Head of caudate nucleus (tissue), 42 donors: ENCODE measurements at places on chromosomes 6 and 20.

DNA sequence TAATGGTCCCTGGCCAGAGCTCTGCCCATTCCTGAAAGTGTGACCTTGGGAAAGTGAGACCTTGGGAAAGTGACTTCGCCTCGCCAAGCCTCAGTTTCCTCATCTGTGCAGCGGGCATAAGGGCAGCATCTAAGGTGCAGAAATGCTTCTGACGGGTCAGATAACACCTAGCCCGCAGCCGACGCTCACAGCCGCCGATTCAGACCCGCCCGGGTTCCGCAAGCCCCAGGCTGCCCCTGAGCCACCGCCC lies 486 bp downstream of the FKBP1A start:
- no peak for DNase-seq

DNA sequence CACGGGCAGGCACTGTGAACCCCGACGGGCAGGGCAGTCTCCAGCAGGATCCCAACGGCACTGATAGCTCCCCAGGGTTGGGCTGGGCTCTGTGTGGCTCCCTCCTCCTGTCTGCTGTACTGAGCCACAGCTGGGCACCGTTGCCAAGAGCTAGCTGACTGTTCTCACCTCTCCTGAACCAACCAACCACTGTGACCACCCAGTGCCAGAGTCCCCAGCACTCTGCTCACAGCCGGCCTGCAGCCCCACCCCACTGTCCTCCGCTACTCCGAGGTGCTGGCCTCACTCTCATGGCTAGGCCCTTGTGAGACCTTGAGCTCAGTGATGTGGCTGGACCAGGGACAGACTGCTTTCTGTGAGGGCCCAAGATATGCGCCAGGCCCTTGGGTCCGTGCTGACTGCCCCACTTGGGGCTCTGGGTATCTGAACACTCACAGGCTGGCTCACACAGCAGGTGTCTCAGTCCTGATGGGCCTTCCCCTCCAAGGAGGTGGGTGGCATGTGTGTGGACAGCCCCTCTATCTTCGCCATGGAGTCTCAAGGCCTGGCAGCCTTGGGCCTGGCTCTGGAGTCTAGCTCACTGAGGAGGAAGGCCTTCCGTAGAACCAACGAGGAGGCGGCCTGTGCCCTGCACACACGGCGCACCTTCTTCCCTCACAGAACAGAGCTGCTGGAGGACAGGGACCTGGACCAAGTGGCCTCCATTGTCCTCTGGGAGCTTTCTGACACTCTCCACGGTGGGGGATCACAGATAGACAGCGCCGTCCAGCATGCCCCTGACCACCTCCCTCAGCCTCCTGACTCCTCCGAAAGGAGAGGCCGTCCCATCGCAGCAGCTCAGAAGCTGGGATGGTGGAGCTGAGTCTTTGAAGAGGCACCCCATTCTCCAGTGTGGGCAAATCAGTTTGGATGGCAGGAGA lies 53.5 kb downstream of the TCP11 start:
- DNase-seq, result no peak

GRCh38 chr6:30175765-30176164 lies 12.4 kb downstream of the TRIM15 start:
- DNase-seq, result no peak

DNA sequence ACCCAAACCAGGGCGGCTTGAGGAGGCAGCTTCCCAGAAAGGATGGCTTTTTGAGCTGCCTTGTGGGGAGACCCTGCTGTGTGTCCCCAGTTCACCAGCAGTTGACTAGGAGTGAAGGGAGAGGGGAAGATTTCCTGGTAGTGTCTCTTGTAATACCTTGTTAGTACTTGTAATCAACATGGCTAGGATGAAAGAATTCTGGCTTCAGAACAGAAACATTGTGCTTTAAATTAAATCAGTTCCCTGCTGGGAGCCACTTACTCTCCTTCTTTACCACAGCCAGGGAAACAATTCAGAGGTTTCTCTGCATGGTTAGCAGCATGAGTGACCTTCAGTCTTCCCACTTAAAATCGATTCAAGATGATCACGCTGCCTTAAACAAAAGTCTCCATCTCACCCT lies 525.4 kb upstream of the ID4 start:
- DNase-seq, result no peak

DNA sequence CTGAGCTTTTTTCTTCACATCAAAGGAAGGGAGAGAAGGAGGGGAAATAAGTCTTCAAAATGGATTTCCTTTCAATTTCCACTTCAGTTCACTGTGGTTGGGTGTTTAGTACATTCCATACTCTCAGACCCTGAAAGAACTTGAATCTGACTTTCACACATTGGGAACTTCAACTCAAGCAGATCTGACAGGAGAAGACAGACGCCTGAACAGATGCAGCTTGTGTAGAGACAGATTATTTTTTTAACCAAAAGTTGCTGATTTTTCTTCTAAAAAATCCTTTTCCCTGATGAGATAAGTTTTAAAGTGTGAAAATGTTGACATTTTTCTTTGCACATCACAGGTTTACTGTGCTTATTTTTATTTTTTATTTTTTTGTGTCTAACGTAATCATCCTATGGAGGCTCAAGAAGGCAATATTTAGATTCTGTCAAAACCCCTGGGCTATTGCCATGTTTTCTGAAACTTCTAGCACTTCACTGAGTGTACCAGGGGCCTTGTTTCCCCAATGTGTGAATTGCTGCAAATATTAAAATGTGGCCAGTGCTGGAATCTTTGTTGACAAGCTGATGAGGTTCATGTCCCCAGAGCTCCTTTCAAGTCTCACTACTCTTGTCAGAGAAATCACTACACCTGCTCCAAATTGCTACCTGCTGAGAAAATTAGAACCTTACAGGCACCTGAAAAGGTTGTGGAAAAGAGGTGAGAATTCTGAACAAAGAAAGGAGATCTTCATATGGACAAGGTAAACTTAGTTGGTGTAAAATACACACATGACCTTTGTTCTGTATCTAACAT lies 214.8 kb upstream of the BTBD3 start:
- no peak for DNase-seq

DNA sequence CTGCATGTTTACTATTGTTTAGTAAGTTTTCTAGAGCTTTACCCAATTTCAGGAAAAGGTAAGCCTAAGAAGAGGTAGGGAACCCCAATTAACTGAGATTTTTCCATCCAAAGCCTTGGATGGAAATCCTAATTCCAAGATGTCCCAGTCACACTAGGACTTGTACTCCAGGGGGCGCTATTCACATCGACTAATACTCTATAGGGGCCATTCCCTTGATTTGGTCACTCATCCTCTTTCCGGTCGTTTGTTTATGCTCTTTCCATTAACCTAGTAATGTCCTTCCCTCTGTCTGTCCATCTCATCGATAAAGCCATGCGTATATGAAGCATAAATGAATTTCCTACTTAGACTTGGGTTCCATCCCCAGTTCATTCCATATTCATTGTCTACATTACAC lies 80.8 kb upstream of the FUCA2 start:
- no peak for DNase-seq

DNA sequence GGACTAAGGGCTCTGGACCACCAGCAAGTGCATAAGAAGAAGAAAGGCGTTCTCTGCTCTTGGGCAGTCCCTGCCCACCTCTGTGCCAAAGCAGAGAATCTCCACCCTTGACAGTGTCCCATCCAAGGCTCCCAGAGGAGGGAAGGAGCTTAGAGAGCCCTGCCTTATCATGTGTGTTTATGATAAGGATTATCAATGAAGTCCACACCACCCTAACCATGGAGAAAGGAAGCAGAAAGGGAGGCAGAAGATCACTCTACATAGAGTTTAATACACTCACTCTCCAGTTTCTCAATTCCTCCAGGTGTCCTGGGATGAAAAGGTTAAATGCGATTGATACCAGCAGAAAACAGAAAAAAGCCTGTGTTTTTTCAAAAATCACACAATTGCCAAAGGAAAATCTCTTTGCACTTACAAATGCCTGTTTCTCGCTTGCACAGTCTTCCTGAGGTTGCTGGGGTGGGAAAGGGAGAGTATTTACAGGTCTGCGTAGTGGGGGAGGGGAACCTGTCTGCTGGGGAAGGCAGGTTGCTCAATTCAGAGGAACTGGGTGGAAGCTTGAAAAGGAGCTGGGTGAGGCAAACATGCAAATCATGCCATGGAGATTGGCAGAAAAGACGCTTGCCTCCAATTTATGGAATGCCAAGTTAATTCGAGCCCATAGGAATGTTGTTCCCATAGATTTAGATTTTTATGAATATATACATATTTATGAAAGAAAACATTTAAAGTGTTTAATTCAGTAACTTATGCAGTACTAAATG lies 104.0 kb downstream of the EYA2 start:
- no peak for DNase-seq

- DNase-seq, result no peak
Measured at GRCh38 chr20:38266426-38266825, 5.9 kb upstream of the KIAA1755 start.

DNA sequence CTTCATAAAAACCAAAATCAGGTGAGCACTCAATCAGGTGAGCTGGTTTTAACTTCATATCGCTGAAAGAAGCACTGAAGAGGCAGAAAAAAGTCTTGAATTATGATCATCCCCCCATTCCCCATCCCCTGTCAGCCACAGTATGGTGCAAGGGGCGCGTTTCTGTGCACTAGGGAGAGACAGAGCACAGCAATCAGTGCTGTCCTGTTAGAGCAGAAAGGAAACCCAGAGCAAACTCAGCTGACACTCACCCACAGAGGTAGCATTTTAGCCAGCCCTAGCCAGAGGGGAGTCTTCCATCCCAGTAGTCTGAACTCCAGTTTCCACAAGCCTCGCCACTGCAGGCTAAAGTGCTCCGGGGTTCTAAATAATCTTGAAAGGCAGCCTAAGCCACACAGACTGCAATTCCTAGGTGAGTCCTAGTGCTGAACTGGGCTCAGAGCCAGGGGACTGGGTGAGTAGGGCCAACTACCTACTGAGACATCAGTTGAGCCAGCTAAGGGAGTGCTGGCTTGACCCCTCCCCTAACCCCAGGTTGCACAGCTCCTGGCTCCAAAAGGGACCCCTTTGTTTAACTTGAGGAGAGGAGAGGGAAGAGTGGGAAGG lies 1352.6 kb upstream of the GJE1 start:
- no peak for DNase-seq

- DNase-seq, result peak; percentile 99
Measured at GRCh38 chr6:137218917-137219663, at the start of gene IFNGR1. TSS of gene IFNGR1 (minus strand) at chr6:137219385. CDS start at chr6:137219327, 58 bp downstream.

GRCh38 chr20:63885264-63886053 lies 9.5 kb upstream of the DNAJC5 start:
- DNase-seq, result no peak

DNA sequence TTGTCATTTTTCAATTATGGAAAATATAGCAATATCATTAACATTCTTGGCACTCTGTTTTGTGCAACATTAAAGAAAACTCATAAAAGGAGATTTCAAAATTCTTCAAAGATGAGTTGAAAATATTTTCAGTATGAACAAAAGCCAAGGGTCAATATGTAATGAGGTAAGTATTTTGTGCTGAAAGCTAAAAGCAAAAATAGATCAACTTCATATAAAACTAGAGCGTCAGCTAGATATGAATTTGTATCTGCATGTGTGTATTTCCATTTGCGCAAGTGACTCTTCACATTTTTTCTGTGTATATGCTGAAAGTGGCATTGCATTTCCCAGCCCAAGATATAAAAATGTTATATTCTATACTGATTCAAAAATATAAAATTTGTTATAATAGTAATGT lies 492.1 kb upstream of the EYS start:
- DNase-seq, result no peak

GRCh38 chr6:79225717-79226599 lies 8.5 kb downstream of the HMGN3 start:
- no peak for DNase-seq

DNA sequence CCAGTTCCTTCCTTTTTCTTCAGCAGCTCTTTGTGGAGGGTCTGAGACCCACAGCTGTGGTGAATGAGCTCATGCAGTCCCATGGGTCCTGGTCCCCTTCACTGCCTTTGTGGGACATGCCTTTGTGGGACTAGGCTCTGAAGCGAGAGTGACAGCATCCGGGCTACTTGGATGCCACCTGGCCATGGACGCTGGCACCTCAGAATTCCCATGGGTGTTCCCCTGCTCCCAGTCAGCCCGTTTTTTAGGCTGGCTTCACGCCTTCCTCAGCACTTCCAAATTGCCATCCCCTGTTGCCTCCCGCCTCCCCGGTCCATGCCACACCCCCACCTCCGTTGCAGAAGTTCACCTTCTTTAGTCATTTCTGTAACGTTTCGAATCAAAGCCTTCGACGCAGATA lies 45.1 kb downstream of the RAMACL start:
- DNase-seq, result peak; percentile 68

DNA sequence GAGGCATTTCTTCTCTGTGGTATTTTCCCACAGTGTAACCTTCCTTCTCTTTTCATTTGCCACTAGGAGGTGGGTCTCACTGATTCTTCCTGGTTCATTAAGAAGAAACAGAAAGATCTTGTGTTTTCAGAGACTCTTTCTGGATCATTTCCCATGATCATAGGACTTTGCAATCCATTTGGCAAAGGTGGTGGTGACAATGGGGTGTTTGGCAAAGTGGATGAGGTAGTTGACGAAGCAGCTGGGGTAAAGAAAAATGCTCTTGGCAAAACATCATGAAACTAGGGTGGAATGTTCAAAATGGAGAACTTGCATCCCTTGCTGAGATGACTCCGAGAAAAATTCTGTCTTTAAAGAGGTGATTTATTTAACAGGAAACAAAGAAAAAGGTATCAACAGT lies 50.6 kb downstream of the TRAF3IP2 start:
- no peak for DNase-seq

DNA sequence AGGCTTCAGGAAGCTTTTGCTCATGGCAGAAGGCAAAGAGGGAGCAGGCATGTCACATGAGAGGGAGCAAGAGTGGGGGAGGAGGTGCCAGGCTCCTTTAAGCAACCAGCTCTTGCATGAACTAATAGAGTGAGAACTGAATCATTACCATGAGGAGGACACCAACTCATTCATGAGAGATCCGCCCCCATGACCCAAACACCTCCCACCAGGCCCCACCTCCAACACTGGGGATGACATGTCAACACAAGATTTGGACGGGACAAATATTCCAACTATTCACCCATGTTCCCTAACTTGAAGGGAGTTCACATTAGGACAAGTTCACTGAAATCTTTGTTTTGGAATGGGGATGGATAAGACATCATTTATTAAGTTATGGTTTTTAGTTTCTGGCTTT lies 155.2 kb upstream of the ESR1 start:
- DNase-seq, result no peak

DNA sequence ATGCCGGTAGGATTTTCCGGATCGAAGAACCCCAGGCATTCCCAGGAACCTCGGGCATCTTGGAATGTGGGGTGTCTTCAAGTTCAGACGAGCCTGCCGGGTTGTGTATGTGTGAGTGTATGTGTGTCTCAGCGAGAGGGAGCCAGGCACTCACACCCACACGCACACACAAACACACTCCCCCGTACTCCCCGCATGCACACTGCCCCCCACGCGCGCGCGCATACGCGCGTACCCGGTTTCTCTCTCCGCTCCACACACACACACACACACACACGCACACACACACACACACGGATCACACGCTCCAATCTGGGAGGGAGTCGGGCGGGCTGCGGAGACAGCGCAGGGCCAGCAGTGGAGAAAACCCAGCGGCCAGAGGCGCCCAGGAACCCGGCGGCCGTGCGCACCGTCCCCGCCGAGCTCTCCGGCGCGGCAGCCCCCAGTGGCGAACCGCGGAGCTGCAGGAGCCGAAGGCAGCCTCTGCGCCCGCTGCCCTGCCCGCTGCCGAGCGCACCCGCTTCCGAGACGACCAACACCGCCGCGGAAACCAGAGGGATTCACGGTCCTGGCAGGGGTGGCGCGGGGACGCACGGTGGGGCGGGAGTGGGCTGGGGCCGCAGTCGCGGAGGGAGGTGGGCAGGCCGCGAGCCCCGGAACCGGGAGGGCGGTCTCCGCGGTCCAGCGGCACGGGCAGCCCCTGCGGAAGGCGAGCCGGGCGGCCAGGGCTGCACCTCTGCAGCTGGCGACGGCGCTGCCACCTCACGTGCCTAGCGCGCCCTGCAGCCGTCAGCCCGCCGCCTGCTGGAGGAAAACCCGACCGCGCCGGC lies at the start of gene LRFN2:
LRFN2 (minus strand) TSS at position 125 of the 830 bp plus-strand sequence.
- DNase-seq, result peak; percentile 56
